ENCODE measurements at places on chromosomes 13 and 19.

- DNase-seq: no peak
Observed at GRCh38 chr13:42929886-42930535, 62.0 kb downstream of the EPSTI1 start.

DNA sequence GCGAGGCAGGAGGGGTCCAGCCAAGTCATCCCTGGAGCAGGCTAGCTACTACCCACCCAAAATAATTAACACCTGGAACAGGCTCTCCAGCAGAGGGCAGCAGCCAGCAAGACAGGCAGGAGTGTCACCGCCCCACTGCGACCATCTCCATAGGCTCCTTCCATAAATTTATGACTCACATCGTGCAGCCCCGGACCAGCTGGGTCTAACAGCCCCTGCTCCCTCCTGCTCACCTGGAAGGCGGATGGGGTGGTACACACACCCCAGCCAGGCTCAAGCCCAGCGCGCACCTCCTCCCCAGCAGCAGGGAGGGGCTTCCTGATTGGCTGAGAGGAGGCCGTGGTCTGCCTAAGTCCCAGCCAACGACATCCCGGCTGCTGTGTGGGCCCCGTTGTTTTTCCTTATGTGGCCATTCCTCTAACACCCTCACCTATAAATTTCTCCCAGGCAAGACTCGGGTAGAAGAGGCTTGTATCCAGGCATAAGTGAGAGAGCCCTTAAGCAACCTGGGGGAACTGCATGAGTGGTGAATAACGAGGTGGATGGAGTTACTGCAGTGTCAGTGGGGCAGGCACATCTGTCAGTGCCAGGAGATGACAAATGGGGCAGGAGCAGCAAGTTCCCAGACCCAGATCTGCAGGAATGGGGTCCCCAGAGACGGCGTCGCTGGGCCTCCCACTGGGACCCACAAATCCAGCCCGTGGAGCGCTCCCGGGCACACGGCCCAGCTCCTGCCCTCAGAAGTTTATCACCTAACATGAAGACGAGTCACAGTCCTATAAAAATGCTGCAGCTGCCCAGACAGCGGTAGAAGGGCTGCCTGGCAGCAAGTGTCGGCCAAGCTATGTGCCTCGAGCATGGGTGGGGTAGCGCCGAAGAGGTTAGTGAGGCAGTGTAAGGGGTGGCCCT, 43.1 kb downstream of the CEBPG start:
- peak; percentile 49 for DNase-seq

DNA sequence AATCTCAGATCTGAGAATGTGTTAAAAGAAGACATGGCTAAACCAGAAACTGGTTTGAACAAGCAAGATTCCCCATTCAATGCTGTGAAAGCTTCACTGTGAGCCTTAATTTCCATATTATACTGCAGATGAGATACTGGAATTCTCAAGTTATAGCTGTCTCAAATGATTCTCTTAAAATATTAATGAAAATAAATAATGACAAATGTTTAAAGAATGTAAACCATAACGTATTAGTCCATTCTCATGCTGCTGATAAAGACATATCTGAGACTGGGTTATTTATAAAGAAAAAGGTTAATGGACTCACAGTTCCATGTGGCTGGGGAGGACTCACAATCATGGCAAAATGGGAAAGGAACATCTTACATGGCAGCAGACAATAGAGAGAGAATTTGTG, 667.8 kb downstream of the SLITRK1 start:
- no peak for DNase-seq

DNA sequence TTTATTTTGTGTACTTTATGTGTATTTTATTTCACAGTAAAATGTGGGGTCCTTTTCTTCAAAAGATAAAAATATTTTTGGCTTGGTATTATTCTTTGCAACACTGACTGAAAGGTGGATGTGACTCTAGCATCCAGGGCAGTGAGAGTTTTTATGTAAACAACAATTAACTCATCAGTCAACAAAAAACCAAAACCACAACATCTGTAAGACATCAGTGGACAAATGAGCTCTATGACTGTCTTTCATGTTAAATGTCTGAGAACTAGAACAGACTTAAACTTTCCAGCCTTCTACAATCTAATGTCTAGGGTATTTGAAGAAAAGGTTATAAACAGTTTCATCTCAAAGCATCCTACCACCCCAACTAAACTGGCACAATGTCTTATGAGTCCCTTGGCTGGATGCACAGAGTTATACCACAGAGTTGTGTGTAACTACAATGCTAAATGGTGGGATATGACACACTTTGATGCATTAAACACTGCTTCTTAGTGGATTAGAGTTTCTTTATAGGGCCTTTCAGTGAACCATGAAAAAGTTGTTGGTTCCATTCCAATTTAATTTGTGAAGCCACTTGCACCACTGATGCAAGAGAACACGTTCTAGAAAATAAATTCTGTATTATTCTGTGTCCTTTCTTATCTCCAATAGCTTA, 544.2 kb upstream of the KLF12 start:
- no peak for DNase-seq

- DNase-seq: no peak
Observed at GRCh38 chr19:20273376-20273775, 106.4 kb downstream of the ZNF486 start.
